Activated gamma-delta T cell treated with Interleukin-2 at 50 U/mL for 16 hours (primary cell): ENCODE measurements at places on chromosomes 2 and 18.

GRCh38 chr2:54947136-54947535 lies 103.1 kb downstream of the RTN4 start:
- no peak for DNase-seq

DNA sequence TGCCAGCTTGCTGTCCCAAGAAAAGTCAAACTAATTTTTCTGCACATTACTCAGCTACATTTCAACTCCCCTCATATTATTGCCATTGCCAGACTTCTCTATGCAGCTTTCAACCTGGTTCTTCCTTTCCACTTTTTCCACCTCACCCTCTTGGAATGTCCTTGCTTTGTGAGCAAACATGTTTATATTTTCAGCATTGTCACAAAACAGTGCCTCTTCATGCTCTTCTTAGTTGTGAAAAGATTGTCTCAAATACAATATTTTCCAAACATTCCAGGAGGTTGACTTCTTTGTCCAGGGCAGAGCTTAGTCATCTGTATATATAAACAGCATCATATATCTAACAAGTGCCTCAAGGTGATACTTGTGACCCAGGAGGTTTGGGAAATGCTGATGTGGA lies 803.3 kb upstream of the CELF4 start:
- DNase-seq, result no peak

GRCh38 chr2:40164736-40165508 lies 287.0 kb downstream of the SLC8A1 start:
- DNase-seq, result no peak

GRCh38 chr2:84849271-84849952 lies 31.5 kb downstream of the TRABD2A start:
- peak; percentile 48 for DNase-seq

- DNase-seq, result no peak
Measured at GRCh38 chr2:171579481-171579880, 57.2 kb downstream of the CYBRD1 start.

- no peak for DNase-seq
Measured at GRCh38 chr2:149661844-149662243, 74.3 kb upstream of the MMADHC start.

DNA sequence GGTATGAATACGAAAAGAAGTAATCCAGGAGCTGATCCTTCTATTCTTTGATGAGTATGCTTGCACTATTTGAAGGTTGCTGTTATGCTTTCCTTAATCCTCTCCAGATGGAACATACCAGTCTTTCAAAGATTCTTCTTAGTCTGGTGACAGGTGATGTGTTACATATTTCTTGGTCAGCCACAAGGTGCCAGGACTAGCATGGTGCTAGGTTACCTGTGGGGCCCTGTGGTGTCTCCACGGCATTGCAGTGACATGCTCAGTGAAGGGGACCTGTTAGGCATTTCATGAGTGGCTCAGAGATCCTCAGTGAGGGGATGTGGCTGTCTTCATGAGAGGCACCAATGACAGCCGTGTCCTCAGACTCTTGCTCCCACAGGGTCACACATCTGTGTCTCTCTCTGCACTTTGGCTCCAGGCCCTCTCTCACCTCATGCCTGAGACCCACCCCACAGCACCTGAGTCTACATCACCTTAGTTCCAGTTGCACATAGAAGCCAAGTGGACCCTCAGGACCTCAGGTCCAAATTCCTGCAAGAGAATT lies 13.1 kb upstream of the RAB31 start:
- DNase-seq, result no peak

- no peak for DNase-seq
Measured at GRCh38 chr2:144052083-144052482, 467.8 kb downstream of the ZEB2 start.

DNA sequence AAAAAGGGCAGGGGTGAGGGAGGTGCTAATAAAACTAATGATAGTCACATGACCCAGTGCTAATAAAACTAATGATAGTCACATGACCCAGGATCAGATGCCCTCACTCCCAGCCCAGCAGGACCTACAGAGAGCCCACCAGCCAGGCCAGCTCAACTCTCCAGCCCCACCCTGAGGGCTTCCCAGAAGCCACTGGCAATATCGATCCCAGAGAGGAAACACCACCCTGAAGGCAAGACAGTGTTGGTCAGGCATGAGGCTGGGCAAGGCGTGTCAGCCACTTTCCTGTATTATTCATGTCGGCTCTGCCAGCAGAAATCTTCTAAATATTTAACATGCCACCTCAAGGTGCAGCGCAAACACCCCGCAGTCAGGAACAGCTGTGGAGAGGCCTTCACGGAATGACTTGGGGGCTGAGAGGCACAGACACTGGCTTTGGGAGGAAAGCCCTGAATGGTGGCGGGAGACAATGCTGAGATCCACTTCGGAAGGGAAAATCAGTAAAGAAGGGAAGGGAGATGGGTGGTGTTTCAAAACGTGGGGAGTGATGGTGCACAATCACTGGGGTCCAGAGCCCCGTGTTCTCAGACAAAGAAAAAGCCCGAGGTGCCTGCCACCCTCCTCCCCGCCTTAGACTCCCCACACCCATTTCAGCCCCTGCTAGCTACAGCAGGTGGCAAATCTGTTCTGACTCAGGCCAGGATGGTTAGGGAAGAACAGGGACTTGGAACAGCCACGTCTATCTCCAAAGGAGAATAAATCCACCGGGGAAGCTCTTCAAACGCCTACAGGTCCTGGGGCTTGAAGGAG lies 1.4 kb downstream of the REEP1 start:
- DNase-seq, result no peak

- no peak for DNase-seq
Measured at GRCh38 chr2:109448207-109448606, 165.6 kb downstream of the SEPTIN10 start.

DNA sequence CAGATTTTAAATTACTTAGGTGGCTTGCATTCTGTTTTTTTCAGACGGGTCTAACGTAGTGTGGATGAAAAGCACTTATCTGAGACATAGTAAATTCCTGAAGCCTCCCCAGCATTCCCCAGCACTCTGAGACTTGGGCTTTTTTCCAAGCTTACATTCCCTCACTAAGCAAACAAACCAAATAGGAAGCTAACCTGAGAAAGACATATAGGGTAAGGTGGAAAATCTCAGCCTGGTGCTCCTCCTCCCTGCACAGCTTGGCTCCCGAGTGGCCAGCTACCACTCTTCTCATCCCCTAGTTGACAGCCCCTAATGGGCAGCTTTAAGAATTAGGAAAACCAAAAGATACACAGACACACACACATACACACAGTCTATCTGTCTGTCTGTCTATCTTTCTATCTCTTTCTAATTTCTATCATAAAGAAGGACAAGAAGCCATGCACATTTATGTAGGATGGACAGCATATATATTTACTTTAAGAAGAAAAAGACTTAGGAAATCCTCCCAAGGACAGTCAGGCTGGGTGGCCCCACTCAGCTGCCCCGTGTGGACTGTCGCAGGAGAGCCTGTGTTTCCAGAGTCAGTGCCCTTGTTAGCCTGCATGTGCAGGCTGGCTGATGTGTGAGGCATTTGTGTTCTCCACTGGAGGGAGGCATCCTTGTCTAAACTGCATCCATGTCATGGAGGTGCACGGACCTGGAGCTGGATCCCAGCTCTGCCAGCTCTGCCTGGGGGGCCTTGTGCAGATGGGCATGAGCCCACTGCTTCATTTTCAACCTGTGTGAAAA lies 8.2 kb downstream of the CNNM3 start:
- no peak for DNase-seq

GRCh38 chr2:149658553-149658952 lies 71.0 kb upstream of the MMADHC start:
- no peak for DNase-seq

- no peak for DNase-seq
Measured at GRCh38 chr2:30733876-30734520, 73.2 kb downstream of the CAPN13 start.

GRCh38 chr18:3269241-3269913 lies 7.4 kb downstream of the MYL12B start:
- no peak for DNase-seq

DNA sequence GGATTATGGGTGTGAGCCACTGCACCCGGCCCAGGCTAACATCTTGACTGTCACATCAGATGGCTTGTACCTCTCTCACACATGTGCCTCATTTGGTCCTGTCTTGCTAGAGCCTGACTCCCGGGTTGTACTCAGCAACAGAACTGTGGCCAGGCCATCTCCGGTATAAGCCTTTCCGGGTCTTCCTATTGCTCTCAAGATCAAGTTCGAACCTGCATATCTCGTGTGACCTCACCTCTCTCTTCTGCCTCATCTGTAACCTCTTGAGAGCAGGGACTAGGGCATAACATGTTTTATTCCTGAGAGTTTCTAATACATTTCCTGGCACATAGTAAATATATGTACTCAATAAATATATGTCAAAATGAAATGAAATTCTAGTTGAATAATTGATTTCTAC lies 114.0 kb downstream of the ACAA2 start:
- no peak for DNase-seq
